ENCODE measurements at places on chromosomes 7 and 10.

- no peak for DNase-seq
Observed at GRCh38 chr7:2384354-2385243, 18.8 kb upstream of the CHST12 start.

DNA sequence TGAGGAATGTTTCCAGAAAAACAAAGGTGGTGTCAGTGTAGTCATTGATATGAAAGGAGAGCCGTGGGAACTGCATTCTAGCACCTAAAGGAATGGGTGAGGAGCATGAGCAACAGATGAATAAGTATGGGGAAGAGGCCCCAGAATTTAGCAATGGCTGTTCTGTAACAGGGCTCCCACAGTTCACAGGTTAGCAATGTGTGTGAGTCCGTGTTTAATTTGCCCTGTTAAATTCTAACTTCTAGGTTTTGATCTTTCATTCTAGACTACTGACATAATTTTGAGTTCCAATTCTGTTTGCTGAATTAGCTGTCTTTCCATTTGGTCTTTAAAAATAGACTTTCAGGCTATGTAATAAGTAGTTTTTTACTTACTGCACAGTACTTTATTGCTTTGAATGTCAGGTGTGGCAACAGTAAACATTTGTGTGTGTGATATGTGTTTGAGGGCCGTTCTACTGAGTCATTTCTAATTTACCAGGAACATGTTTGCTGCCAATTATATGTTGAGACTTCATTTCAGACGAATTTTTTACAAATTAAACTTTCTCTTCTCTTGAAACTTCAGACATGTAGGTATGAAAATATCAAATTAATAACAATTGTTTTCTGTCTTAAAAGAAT, 8.8 kb downstream of the STK17A start:
- no peak for DNase-seq

- DNase-seq: no peak
Observed at GRCh38 chr7:15603124-15603523, 41.3 kb upstream of the AGMO start.

GRCh38 chr7:158314394-158314793, 273.2 kb downstream of the PTPRN2 start:
- no peak for DNase-seq

DNA sequence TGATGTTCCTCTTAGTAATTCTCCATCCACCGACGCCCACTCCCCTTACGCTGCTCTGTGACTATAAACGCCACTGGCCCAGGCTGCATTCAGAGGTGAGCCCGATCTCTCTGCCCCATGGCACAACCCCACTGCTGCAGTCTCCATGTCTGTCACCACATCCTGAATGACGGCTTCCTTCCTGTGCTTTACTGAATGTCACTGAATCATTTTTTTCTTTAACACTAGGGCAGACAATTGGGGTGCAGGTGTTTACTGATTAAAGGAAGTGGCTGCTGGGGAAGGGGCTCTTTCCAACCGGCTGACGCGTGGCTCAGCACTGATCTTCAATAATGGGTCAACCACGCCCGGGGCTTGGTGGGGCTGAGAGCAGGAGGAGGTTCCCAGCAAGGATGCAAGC, 208.3 kb downstream of the USP6NL start:
- no peak for DNase-seq

DNA sequence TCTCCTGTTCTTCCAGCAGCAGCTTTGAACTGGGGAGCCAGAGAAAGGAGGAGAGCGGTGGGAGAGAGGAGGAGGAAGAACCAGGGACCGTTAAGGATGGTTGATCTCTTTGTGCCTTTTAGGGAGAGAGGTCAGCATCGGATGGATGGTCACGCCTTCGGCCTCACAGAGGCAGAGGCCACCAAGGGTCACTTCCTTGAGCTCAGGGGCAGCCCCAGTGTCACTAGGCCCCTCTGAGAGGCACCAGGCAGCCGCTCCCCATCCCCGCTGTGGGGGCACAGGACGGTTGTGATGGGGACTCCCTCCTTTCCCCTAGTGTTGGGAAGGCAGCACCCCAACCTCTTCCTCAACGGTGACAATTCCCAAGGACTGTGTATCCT, 121.4 kb downstream of the DNAJB6 start:
- DNase-seq: no peak

DNA sequence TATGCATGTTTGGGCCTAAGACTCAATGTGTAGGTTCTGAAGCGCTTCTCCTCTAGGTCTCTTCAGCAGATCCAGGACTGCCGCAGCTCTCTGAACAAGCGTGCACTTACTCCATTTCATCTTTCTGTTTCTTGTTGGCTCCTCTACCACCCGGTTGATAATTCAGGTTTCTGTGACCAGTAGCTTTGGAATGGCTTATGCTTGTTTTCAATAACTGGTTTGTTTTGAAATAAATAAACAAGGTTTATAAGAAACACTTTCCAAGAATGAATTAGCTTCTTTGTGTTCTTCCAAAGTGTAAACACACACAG, 1.5 kb downstream of the MDFIC start:
- no peak for DNase-seq
